GM23248 (cell line): ENCODE measurements at places on chromosomes 12 and 14.

- H3K4me3 ChIP-seq = peak overlapping the region; percentile 46
- peaks cover 46% of the 10 kb centered on the region for H3K4me1 ChIP-seq
- peak; percentile 76 for DNase-seq
- H3K27ac ChIP-seq = peak overlapping the region; percentile 84
- H3K36me3 ChIP-seq = no peaks in the 10 kb centered on the region
- no peaks in the 10 kb centered on the region for H3K27me3 ChIP-seq
Measured at GRCh38 chr12:58529114-58529665, 391.1 kb downstream of the LRIG3 start.

- DNase-seq = no peak
- H3K4me1 ChIP-seq = no peaks in the 10 kb centered on the region
- H3K27ac ChIP-seq = no peak overlapping the region
- H3K4me3 ChIP-seq = no peak overlapping the region
- H3K27me3 ChIP-seq = no peaks in the 10 kb centered on the region
Measured at GRCh38 chr12:117501076-117501869, 139.8 kb upstream of the NOS1 start.

DNA sequence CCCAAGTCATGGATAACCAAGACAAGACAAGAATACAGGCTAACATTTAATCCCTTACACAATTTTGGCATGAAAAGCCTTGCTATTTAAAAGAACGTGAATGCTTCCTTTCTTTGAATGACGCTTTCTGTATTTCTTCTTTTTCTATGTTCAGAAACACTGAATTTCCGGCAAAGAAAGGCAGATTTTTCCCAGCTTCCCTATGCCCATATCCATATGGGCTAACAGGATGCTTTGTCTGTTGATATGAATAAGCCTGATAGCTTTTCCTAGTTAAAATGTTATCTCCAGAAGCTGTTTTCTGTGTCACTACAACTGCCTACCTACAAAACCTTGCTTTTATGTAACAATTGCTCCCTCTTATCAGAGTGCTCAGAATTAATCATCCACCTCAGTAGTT is 38.3 kb upstream of the CACNA2D4 start:
- no peaks in the 10 kb centered on the region for H3K27me3 ChIP-seq
- DNase-seq = no peak
- no peak overlapping the region for H3K27ac ChIP-seq
- no peak overlapping the region for H3K4me3 ChIP-seq
- peaks cover 22% of the 10 kb centered on the region; the same call in 1 of the 2 replicates for H3K36me3 ChIP-seq
- no peaks in the 10 kb centered on the region for H3K4me1 ChIP-seq

DNA sequence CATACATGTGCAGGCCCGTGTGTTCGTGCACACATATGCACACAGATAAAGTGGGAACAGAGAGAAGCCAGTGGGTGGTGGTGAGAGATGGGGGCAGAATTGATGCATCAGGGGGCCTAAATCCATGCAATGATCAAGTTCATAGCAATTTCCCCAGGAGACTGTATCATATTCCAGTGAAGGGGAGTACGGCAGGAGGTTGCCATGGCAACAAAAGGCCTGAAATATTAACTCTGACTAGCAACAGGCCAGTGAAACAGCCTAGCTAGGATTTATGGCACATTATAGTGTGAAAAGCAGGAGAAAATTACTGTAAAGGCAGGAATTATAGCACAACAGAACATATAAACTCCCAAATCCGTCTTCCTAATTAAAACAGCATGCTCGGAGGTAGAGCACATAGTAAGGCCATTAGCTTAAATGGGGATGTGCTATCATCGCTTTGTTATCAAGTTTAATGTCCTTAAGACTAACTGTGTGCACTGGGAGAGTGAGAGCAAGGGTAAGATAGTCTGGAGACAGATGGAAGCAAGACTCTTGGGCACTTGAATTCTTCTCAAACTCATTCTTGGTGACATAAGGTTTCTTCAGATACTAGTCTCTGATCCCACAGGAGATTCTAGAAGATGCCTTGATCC is 806.3 kb downstream of the DIO2 start:
- H3K27me3 ChIP-seq = no peaks in the 10 kb centered on the region
- H3K36me3 ChIP-seq = no peaks in the 10 kb centered on the region
- DNase-seq = no peak
- H3K27ac ChIP-seq = no peak overlapping the region

GRCh38 chr12:124007826-124008570 is 35.0 kb downstream of the ZNF664 start:
- peak; percentile 44 for DNase-seq
- H3K27ac ChIP-seq = no peak overlapping the region
- H3K4me1 ChIP-seq = peaks cover 12% of the 10 kb centered on the region
- H3K4me3 ChIP-seq = no peak overlapping the region
- peaks cover 10% of the 10 kb centered on the region for H3K36me3 ChIP-seq
- H3K27me3 ChIP-seq = no peaks in the 10 kb centered on the region

DNA sequence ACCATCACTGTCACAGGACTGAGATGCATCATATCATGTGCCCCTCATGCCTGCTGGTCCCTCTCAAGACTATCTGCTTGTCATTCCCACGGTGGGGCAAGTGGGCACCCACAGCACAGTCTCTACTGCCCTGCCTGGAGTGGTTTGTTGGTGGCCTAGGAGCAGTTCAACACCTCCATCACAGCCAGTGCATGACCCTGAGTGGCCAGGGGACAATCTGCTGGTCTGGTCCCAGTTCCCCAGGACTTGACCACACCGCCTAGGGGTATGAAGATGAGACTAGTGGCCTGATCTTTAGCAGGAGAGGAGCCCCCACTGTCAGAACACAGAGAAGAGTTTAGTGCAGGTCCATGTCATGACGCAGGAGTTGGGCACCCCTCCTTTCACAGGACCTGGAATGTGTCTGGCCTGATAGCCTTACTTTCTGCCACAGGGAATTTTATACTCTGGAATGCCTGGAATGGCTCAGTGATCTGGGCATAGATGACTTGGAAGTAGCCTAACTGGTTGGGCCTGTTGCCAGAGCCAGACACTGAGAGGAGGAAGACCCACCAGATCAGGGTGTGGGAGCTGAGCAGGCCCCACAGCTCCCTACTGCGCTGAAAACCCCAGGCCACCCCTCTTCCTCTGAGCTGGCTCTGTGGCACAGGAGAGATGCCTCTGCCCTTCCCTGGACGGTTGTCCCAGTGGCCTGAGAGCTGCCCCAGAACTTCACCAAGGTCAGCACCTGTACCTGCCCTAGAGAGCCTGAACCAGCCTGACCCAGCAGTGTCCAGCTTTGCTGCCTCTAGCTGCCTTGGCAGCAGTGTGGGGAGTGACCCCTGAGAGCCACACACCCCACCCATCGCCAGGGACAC is 83.3 kb downstream of the PUS7L start:
- H3K27me3 ChIP-seq = peaks cover 19% of the 10 kb centered on the region
- no peak overlapping the region for H3K4me3 ChIP-seq
- H3K27ac ChIP-seq = no peak overlapping the region
- DNase-seq = no peak
- no peaks in the 10 kb centered on the region for H3K4me1 ChIP-seq
